NCI-H510A treated with DMSO at 0.1 percent for 48 hours (cell line): ENCODE measurements at places on chromosomes 5 and 9.

- DNase-seq = no peak
Measured at GRCh38 chr5:98424681-98425450, 348.6 kb upstream of the RGMB start.

GRCh38 chr5:158461240-158461854 lies 602.4 kb upstream of the CLINT1 start:
- DNase-seq = no peak

DNA sequence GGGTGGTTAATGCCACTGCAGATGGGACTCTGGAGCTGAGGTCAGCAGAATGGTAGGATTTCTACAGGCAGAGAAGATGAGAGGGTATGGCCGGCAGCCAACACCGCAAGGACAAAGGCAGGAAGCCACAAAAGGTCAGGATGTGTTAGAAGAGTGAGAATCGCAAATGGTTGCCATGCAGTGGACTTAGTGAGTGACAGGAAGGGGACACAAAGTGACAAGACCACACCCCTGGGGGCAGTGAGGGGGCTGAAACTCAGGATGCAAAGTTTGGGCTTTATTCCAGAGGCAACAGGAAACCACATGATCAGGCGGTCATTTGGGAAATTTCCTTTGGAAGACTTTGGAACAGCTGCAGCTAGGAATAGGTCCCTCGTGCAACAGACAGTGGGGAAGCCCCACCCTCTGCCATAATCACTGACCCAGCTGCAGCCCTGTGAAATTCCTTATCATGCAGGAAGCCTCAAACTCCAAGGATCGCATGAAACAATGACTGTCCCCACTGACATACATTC lies 14.2 kb upstream of the CCDC180 start:
- DNase-seq = peak; percentile 47

DNA sequence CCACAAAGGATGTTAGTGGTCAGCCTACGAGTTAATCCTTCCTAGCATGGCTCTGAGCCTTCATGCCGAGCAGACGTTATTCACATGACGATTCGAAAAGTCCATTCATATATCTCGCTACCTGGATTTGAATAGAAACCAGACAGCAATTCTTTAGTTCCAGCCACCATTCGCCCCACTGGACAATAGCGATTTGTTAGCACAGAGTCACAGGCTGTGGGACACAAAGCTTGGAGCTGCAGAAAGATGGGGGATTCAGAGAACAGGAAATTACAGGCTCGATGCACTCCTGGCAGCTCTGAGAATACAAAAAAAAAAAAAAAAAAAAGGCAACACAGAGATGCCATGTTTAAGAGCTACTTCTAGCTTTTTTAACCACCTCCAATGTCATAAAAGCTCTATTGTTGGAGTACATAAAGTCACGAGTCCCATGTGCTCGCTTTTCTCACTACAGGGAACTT lies 110.7 kb downstream of the NR6A1 start:
- peak; percentile 51 for DNase-seq

DNA sequence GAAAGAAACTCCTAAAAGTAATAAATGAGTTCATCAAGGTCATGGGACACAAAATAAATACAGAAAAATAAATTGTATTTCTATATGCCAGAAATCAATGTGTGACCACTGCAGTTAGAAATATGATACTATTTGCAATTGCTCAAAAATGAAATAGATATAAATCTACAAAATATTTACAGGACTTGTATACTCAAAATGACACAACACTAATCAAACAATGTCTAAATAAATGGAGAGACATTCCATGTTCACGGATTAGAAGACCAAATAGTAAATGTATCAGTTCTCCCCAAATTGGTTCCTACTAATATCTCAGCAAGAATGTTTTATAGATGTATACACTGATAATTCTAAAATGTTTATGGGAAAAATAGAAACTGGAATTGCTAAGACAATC lies 345.3 kb downstream of the NR2F1-AS1 start:
- no peak for DNase-seq

- no peak for DNase-seq
Measured at GRCh38 chr5:175246889-175247520, 197.0 kb downstream of the DRD1 start.
